ENCODE measurements at places on chromosomes 13 and 19.

- DNase-seq, result no peak
Observed at GRCh38 chr13:66557357-66557756, 672.8 kb downstream of the PCDH9 start.

DNA sequence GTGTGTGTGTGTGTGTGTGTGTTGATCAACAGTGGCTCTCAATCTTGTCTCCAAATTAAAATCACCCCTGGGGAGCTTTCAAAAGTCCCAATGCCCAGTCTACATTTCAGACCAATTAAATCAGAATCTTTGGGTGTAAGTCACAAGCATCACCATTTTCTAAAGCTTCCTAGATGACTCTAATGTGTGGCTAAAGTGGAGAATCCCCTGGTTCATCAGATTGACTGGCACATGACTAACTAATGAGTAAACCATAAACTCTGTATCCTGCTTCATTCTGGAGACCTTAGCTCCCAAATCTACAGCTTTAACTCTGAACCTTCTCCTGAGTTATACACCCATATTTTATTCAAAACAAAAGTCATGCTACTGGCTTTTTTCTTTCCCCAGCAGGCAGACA lies 131.3 kb downstream of the SUCLA2 start:
- no peak for DNase-seq

DNA sequence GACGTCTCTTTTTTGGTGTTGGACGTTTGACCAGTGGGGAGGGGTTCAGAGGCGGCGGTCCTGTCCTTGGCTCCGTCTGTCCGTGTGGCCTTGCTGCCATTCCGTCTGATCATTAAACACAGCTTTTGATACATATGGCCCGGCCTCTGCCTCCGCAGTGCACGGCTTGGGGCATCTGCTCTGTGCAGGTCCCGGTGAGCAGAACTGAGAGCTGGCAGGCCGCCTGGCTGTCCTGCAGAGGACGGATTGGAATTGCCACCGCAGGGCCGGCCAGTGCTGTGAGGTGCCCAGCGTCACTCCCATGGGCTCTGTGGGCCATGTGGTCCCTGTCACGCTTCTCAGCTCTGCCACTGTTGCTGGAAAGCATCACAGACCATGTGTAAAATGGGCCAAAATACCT lies 5.4 kb upstream of the TMPRSS9 start:
- DNase-seq, result no peak

GRCh38 chr13:30415430-30416030 lies 6.8 kb upstream of the UBE2L5 start:
- no peak for DNase-seq

DNA sequence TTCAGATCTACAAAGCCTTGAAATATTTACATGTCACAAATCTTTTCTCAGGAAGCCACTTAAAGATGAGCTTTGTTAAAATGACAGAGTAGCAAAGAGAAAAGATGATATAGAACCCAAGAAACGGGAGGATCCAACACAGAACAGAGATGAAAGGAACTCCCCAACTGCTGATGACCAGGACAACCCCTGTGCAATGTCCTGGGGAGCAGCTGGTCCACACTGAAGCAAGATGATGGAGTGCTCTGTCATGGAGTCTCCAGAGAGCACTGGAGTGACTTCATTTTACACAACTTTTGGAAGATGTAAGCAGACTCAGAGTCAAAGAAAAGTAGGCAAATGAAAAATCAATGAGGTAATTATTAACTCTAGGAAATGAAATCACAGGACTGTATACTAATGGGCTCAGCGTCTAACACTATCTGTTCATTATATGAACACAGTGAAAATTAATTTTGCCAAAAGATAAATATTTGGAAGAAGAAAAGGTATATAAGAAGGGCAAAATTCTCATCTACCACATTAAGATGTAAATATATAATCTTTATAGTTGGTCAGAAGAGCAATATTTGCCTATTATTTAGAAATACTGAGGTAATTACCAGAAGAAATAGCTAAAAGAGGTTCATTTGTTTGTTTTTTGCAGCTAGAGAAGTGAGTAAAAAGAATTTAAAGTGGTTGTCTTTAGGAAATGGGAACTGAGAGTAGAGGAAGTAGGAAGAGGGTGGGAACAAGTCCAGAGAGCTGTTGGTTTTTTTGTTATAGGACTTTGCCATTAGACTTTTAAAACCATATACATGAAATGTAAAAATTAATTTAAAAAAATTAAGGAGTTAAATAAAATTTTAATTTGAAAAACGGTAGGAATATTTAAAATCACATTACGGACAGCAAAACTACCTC lies 30.5 kb downstream of the MTRF1 start:
- DNase-seq, result no peak

- DNase-seq, result no peak
Observed at GRCh38 chr13:79678100-79678499, 197.1 kb downstream of the NDFIP2 start.

GRCh38 chr13:105147461-105147860 lies 1388.0 kb downstream of the EFNB2 start:
- DNase-seq, result no peak

GRCh38 chr19:50515168-50515561 lies 1.5 kb upstream of the ASPDH start:
- no peak for DNase-seq

DNA sequence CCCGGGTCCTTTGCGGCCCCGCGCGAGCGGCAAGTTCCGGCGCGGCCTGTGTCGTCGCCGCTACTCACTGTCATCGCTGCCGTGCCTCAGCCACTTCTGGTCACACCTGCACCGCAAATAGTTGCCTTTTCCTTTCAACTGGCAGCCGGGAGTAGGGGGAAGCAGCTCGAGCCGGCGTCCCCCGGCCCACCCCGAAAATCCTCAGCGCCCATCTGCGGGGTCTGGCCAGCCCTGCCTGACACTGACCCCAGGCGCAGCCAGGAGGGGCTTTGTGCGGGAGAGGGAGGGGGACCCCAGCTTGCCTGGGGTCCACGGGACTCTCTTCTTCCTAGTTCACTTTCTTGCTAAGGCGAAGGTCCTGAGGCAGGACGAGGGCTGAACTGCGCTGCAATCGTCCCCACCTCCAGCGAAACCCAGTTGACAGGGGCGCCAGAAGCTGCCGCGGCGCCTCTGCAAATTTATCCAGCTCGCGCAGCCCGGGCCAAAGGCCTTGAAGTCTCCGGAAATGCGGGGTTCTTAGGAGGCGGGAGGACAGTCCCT lies 1.7 kb downstream of the PDX1 start:
- no peak for DNase-seq

GRCh38 chr13:50701469-50701868 lies 142.0 kb downstream of the DLEU7 start:
- DNase-seq, result no peak

- DNase-seq, result no peak
Observed at GRCh38 chr13:80168089-80168850, 172.7 kb downstream of the SPRY2 start.

- DNase-seq, result no peak
Observed at GRCh38 chr19:45368737-45369340, 1.5 kb downstream of the ERCC2 start.

GRCh38 chr19:36528921-36529518 lies 949 bp upstream of the ZNF260 start:
- DNase-seq, result no peak

GRCh38 chr19:10335352-10335985 lies 2.1 kb upstream of the RAVER1 start:
- no peak for DNase-seq

All from iPS DF 6.9 (cell line).